Renal cortex interstitium (tissue), 15 donors: ENCODE measurements at places on chromosomes 6 and 20.

DNA sequence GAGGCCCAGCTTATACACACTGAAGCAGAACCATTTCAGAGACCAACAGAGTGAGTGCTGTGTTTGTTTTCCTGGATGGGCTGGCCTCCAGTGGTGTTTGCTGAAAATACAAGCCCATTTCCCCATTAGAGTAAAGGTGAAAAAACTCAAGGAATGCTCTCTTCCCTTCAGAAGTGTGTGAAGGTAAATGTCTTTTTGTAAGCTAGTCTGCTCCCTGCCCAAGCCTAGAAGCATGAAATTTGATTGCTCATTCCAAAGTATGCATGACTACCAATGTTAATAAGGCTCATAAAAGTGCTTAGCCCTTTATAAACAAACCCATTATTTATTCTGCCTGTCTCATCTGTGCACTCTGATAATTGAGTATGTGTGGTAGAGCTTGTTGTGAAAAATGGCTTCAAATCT, 59.1 kb downstream of the ADGRF1 start:
- no peak for DNase-seq

DNA sequence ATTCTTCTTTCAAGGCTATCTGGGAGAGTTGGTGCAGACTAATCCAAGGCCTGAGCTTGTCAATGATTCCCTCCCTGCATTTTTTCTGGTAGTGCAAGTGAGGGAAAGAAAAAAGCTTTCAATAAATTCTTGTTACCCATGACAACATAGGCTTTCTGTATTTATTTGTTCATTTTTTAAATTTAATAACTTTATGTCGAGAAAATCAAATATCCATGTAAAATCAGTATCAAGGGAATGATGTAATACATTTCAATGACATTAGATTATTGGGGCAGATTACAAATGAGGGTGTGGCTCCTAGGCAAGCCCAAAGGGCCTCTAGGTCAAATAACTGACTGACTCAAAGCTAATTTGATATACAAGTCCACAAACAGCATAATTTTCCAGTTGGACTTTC, 104.0 kb downstream of the GJA1 start:
- DNase-seq: no peak

DNA sequence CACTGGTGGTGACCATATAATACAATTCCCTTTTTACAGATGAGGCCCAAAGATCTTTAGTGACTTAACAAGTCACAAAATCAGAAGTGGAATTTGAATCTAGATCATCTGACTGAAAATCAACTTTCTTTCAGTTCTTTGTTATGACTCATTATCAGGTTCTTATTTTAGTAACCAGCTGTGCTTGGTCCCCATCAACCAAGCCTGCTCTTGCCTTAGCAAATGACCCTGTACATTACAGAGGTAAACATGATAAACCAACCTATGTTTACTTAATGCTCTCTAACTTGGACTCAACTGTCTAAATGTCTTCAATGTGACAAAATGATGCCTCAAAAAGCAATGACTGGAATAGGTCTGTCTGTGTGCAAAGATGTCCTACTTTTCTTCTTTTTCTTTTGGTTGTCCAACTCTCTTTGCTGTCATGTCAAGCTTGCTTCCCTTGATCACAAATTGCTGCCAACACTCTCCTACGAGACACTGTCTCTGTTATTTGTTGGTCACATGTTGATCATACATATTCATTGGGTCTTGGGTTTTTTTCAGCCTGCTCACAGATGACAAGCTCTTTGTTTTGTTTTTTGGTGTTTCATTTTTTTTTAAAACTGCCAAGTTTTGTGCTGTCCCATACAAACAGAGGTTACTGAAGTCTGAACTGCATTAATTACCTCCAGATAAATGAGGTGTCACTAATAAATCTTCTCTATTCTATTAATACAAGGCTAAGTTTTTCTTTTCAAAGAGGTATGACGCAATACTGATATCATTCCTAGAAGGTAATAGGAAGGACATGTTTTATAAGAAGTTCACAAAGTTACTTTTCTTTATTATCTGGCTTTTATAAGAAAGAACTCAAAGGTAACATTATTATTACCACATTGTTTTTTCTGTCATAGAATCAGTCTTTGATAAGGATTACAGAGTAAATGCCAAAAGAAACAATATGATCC, 62.2 kb upstream of the PLN start:
- no peak for DNase-seq

- peak; percentile 31 for DNase-seq
Measured at GRCh38 chr20:20594171-20594530, 118.3 kb downstream of the RALGAPA2 start.

- DNase-seq: no peak
Measured at GRCh38 chr6:168507730-168508129, 66.7 kb downstream of the SMOC2 start.

DNA sequence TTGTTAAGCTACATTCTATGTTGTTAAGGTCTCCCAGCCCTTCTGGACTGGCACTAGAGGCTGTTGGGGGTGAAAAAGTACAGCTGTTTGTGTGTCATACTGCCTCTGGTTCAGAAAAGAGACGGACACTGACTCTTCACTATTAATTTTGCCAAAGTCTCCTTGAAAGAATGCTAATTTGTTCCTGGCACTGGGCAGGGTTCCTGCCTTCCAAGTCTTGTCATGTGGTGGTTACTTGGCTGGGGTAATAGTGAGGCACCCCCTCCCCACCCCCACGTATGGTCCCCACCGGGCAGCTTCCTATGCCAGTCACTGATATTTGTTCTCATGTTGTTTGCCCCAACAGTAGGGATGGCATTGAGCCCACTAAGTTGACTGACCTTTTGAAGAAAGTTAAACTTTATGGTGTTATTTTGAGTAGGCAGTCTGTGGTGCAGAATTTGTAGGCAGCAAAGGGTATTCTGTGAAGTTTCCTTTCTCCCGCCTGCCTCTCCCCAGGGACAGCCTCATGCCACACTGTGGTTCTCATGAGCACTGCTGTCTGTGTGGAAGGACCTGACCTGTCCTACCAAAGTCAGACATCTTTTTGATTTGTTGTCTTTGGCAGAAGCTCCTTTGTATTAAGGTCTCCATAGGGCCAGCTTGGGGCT, 8.7 kb downstream of the CDS2 start:
- DNase-seq: no peak

GRCh38 chr20:44956410-44956809, 3.8 kb downstream of the TOMM34 start:
- no peak for DNase-seq

- DNase-seq: no peak
Measured at GRCh38 chr6:15881150-15881549, 218.3 kb upstream of the DTNBP1 start.

DNA sequence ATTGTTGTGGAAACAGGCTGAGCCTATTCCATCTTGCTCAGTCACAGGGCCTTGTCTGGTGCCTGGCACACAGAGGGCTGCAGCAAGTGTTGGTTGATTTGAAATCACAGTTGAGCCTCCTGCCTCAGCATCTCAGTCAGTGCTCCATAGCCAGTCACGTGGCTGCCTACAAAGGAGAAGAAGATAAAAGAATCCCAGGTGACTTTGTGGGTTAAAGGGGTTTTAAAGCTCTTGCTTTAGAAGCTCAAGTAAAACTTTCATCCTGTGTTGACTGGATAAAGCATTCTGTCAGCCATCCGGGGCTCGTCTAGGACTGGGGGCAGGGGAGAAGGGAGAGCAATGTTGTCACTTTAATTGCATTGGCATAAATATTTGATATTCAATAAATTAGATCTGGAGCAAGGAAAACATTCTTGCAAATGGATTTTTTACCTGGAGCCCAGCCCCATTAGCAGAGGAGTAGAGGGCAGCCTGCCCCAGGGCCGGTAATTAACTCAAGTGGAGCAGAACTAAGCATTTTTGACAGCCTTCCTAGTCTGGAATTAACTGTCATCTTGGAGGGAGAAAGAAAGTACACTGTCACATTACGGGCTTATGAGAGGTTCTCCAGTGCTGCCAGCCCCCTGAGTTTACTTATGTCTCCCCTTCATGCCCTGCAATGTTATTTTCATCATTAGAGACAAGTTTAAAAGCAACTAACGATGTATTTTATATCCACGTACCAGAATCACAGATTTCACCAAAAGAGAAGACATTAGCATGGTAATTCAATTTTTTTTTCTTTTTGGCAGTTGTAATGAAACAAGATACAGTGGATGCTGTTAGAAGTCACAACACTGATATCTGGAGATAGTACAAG, 71.7 kb upstream of the GTSF1L start:
- DNase-seq: no peak

GRCh38 chr20:6026051-6026450, 27.8 kb downstream of the LRRN4 start:
- no peak for DNase-seq

DNA sequence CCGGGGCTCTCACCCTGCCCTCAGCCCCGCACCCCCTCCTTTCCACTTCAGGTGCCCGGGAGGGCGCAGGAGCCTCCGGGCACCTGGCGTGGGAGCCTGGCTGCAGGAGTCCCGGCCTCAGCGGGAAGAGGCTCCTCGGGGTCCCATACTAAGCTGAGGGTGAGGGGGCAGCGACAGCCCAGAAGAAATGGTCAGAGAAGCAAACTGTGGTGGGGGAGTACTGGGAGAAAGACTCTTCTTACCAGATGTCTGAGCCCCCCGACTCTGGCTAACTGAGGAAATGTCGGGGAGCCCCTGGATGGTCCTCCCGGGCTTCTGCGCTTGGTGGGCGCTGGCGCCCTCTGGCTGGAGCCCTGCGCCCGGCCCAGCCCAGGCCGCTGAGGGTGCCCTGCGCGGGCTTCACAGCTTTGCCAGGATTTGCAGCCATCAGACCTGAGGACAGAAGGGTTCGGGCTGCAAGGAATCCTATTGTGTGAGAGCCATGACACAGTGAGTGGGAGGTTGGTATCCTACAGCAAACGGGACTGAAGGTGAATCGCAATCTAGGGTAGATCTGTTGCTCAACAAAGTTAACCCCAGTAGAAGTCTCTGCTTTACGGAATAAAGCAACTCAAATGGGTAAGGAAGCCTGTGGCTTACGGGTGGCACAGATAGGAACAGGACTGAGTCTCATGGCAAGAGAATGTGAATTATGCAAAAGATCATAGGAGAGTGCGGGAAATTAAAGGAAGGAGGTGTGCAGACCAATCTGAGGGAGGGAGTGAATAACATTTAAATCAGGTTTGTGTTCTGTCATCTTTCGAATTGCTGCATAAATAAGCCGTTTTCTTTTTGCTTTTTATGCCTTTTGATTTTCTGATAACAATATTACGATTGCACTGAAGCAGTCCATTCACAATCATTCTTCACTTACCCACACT, 639 bp upstream of the RCAN2 start:
- peak; percentile 41 for DNase-seq

GRCh38 chr20:46177768-46178167, 59.7 kb downstream of the CD40 start:
- DNase-seq: no peak

DNA sequence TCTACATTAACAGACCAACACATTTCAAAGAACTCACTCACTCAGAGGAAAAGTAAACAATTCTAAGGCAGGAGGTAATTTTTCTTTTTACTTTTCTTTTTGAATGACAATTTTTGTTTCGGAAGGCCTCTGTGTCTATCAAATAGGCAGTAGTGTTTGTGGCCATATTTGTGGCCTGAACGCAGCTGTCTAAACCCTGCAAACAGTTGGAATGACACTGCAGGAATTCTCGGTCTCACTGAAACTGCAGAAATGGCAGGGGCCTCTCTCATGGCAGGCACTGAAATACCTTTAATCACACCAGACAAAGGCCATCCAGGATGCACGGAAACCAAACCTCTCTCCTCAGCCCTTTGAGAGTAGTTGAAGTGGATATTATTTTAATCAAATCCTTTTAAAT, 30.4 kb downstream of the FYN start:
- DNase-seq: no peak

- no peak for DNase-seq
Measured at GRCh38 chr6:84353459-84354423, 126.3 kb upstream of the CEP162 start.

DNA sequence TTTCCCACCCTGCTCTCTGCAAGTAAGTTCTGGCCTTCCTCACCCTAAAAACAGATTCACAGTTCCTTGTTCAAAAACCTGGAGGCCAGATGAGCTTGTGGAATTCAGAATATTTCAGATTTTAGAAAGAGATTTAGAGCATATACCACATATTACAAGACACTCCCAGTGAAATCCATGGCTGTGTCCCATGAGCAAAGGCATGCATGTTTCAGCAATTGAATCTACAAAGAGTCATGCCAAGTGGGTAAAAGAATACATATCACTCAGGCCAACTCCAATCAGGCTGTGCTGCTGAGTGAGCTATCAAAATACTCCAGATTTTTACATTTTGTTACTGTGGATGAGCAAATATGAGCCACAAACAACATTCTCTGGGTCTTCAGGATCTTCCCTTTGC, 10.2 kb upstream of the NEDD9 start:
- no peak for DNase-seq

DNA sequence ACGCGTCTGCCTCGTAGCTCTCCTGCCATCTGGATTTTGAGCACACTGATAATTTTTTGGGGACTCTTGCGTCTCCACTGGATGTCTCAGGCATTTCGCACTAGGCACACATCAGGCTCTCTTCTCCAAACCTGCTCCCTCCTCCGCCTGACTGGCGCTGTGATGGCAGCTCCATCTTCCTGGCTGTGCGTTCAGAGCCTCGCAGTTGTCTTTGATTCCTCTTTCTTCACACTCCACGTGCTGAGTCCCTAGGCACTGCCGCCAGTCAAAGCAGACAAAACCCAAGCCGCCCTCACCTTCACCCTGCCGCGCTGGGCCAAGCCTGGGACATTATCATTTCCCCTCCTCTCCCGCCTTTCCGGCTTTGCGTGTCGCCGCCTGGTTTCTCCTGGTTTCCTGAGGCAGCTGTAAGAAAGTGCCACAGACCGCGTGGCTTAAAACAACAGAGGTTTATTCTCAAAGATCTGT, 778 bp downstream of the PSMG4 start:
- no peak for DNase-seq

DNA sequence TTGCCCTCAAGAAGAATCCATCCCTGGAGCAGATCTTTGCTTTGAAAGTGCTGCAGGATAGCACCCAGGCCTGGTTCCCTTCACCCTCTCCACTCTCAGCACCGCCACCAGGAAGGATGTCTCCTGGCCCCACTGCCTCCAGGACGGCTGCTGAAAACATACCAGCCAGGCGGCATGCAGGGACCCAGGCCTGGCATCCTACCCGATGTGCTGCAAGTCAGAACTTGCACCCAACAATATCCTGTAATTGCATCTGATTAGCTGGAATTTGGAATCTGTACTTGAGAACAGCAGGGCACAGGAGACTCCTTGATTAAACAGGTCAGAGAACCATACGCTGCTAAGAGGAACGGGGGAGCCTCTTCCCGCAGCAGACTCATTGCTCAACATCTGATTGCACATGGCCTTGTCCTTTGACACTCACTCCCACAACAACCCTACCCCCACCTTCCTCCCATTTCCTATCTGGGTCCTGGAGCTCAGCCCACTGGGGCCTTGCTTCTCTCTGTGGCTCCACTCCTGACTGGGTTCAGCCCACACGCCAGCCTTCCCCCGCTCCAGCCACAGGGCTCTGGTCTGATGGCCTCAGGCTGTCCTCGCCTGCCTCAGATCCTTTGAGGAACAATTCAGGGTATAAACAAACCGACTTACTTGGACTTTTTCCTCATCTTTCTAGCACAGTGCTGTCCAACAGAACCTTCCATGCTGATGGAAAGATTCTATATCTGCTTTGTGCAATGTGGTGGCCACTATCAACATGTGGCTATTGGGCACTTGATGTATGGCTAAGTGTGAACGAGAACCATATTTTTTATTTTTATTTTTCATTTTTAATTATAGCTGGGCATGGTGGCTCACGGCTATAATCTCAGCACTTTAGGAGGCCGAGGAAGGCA, 78.0 kb downstream of the FGD2 start:
- no peak for DNase-seq
